Left kidney (tissue), 8 donors: ENCODE measurements at places on chromosomes 7 and 10.
A peak's percentile ranks its signal among the peaks of the same experiment; 100 is the strongest.

DNA sequence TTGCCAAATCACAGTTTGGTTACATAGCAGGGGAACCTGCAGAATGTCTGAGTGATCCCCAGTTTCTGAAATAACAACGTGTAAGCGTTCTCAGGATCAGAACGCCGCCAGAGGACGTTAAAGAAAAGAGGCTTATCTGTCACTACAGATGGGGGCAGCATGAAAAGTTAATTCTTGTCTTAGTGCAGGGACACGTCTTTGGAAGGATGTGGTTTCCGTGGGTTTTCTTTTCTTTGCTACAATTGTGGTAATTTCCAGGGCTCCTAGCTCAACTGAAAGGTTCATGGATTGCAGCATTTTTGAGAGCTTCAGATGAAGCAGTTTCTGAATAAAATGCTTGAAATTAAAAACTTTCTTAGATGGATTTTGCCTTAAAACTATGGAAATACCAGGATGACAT is 106.6 kb downstream of the PRKCQ start:
- no peak for DNase-seq

- DNase-seq: no peak
These were observed 7.9 kb downstream of the CPED1 start for GRCh38 chr7:120996333-120996987.

DNA sequence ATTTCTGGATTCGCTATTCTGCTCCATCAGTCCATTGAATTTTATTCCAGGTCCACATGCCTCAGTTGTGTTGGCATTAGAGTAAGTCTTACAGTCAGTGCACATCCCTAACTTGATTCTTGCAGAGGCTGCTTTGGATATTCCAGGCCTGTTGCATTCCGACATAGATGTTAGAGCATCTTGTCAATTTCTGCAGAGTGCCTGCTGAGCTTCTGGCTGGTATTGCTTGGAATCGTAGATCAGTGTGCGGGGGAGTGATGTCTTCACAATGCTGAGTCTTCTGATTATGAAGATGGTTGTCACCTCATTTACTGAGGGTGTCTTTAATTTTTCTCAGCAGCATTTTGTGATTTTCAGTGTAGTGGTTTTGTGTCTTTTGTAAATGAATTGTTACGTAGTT is 45.2 kb downstream of the INPP5A start:
- no peak for DNase-seq

DNA sequence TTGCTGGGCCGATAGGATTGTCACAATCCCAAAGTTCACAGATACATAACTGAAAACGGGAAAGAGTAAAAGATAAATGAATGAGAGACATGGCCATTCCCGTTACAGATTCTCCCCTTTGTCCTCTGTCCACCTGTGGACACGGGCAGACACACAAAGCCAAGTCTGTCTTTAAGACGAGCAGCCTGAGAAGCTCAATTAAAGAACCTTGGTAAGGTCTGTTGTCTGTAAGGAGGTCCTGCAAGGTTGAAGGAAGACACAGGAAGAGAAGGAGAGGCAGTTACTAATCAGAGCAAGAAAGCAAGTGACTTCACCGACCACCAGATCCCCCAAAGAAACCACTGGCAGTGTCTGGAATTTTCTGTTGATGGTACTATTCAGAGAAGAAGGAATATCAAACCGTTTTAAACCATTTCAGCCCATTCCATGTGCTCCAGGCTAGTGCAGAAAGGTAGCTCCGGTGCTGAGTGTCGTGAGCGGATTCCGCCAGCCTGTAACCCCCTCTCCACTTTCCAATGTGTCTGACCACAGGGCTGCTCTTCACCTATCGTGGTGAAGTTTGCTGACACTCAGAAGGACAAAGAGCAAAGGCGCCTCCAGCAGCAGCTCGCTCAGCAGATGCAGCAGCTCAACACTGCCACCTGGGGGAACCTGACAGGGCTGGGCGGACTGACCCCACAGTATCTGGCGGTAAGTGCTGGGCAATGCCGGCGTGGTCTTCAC is 252.6 kb downstream of the CELF2 start:
- peak; percentile 84 for DNase-seq

GRCh38 chr7:27186668-27187474 is 1.8 kb upstream of the HOXA11 start:
- no peak for DNase-seq

DNA sequence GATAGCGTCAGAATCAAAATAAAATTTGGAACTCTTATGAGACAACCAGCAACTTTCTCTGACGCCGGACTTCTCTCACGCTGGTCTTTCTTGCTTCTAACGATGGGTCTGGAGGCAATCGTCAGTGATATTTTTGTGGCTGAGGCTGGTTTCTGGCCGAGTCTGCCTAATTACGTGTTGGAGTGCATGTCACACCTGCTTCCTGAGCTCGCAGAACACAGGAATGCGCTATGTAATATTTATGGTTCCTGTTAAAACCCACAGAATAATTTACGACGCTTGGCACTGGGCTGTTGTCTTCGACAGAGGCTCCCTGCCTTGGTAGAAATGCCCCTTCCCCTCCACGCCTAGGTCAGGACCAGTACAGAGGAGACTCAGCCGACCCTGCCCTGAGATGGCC is 64.9 kb downstream of the NPTX2 start:
- DNase-seq: peak; percentile 18

DNA sequence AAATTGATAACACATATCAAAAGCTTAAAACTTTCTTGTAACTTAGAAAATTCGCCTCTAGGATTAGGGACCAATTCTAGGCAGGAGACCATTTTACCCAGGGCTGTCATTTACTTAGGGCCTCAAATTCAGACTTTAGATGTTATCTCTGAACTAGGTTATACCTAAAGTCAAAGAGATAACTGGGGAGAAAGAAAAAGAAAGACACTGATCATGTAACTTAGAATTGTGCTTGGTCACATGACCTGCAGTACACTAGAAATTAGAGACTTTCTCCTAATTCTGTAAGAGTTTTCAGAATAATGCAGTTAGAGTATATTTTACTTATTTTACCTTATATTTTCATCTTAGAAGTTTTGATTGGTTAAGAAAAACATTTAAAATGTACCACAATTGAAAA is 16.7 kb downstream of the ASB4 start:
- DNase-seq: no peak

DNA sequence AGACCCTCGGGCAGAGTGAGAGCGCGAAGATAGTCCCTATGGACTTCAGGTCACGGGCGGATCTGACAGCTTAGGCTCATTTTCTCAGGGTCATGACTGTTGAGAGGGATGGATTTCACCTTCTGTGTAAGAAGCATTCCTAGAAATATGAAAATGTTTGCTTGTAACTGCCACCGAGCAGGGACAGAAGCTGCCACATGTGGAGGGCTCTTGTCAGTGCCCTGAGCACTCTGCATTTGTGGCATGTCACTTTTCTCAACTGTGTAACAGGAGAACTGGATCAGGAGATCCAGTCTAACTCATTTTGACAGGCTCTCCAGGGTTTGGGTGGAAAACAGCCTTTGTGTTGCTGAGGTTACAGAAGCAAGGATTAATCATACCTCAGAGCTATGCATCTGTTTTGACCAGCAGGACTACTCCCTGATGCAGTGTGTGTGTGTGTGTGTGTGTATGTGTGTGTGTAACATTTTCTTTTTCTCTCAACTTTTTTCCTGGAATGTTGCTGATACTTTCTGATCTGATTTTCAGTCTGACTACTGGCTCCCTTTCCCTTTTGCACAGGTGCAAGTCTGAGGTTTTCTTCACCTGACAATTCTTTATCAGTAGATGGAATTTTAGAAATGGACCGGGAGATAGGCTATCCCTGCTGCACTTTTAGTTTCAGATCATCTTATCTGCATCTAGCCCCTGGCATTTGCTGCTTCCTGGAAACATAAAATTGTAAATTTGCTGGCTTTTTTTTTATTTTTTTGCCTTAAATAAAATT is 183.3 kb downstream of the STK31 start:
- peak; percentile 25 for DNase-seq
